Umbilical cord (tissue), 2 donors: ENCODE measurements at places on chromosomes 3 and 15. TPM values are rescaled to one million over a fixed set of nuclear protein-coding genes. Genes with fewer than 3 reads are reported as not detected.

- DNase-seq: no peak
Observed at GRCh38 chr3:9373465-9373864, 10.6 kb downstream of the THUMPD3 start.

DNA sequence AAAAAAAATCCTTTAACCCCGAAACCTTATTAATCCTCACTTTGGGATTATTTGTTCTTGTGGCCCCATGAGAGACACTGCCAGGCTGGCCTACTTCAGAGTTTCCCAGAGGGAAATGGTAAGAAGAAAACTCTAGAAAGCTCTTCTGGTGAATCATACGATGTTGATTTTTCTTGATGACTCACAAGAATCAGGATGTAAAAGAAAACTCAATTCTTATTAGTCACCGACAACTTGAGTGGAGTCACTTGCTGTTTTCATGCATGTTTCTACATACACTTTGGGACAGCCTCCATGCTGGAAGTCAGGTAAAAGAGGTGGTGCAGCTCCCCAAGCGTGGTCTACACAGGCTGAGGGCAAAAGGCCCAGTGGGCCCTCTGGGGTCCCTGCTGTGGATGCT lies 42.8 kb downstream of the MYO5C start:
- peak; percentile 42 for DNase-seq

DNA sequence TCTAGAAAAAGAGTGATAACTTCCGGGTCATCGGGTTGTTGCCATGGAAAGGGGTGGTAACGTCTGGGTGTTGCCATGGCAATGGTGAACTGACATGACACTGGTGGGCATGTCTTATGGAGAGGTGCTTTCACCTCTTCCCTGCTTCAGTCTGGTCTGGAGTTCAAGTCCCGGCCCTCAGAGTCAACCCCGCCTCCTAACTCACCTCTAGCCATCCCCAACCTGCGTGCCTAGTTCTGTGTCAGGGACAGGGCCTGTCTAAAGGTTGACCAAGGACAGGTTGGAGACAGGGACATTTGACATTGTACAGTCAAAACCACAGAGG lies 96.0 kb downstream of the LSM3 start:
- no peak for DNase-seq

- no peak for DNase-seq
Observed at GRCh38 chr3:182342252-182342651, 451.1 kb upstream of the ATP11B start.

- DNase-seq: no peak
Observed at GRCh38 chr3:170815936-170816335, 54.1 kb downstream of the RPL22L1 start.

DNA sequence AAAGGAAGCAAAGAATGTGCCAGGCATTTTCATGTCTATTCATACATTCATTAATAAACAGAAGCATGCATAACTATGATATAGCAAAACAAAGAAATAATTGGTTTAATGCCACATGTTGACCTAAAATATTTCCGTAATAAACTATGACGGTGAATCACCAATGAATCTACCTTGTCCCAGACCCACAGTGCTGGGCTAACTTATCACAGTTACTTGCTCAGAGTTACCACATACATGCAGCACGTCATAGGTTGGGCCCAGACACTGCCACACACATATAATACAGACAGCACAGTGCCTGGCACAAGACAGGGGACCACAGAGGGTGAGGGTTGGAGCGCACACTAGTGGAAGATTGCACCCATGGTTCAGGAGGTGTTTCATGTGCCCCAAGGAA lies 86.9 kb downstream of the ATP1B3 start:
- no peak for DNase-seq

DNA sequence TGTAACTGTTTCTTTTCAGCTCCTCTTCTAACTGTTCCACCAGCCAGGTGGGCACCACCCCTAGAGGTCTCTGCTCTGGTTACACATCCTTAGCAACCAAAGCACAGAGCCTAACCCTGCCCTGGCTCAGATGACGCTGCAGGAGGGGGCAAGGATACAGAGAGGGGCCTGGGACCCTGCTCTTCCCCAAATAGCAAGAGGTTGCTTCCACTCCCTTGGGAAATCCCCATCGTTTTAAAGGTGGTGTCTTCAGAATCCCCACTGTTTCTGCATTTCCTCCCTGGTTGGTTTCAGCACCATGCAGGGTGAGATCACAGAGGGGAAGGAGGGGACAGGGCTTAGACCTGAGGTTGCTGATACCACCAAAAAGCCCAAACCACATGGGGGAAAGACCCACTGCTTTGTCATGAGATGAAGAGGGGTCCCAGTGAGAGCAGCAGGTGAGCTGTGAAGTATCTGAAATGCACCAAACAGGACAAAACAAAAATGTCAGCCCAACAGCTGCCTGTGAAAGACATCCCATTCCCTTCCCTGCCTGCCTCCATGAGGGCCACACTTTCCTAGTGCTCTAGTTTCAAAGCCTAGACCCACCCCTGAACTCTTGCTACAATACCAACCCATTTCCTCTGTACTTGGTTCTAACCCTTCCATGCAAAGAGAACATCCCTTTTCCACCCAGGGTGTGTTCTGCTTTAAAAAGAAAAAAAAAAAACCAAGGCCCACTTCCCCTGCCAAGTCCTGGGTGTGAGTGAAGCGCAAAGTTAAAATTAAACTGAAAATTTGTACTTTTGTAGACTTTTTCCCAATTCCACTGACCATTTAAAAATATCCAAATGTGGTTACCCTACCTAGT lies 29.0 kb downstream of the ANP32A start:
- DNase-seq: no peak

DNA sequence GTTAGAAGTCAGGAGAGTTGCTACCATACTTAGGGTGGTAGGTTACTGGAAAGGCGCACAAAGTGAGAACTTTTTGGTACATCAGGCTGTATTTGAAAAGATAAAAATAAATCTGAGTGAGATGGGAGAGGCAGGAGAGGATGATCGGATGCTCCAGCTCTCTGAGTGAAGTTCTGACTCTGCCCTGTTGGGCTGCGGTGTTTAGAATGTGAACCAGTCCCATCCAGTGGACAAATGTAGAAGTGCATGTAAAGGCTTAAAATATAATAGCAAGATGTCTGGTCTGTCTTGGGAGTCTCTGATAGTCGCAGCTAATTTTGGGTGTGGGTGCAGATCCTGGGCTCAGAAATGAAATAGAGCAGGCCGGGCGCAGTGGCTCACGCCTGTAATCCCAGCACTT lies 30.4 kb downstream of the ACKR2 start:
- DNase-seq: peak; percentile 79

FAIM gene
- 4.8 TPM for total RNA-seq

TRIM71 gene
- 4.8 TPM for total RNA-seq

GRCh38 chr15:95459273-95459672 lies 871.2 kb upstream of the NR2F2 start:
- DNase-seq: peak; percentile 37

DNA sequence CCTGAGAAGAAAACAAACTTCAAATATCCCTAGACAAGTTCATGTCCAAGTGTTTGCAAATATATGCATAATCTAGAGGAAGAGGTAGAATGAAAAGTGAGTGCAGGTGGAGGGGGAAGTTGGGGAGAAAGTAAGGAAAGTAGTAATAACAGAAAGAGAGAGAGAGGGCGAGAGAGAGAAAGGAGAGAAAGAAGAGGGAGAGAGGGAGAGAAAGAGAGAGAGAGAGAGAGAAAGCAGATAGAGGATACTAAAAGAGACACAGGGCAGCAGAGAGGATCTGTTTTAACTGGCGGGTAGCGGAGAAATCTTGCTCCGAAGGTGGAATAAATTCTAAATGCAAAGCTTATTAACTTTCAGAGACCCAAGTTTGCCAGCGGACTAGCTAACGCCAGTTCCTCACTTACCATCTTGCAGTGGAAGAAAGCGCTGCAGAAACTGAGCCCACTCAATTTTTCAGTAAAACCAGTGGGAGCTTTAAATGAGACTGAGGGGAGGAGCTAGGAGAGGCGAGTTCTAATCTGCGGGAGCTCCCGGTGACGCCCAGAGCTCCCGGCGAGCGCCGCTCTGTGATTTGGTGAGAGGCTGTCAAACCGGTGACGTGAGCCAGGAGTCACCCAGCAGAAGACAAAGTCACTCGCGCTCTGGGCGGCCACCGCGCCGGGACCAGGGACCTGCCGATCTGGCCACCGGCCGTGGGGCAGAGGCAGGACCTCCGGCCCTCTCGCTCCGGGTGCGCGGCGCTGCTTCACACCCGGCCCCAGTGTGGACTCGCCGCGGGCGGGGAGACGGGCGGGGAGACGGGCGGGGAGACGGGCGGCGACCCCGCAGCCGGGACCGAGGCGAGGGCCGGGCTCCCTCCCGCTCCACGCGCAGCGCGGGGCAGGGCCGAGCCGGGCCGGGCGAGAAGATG lies at the start of gene GMNC:
Gene GMNC, minus strand, starts transcription at position 486 of the 910 bp plus-strand sequence. Its CDS starts 79 bp downstream, at position 407.
- peak; percentile 32 for DNase-seq

ASB14 gene
- total RNA-seq: 0.24 TPM

DNA sequence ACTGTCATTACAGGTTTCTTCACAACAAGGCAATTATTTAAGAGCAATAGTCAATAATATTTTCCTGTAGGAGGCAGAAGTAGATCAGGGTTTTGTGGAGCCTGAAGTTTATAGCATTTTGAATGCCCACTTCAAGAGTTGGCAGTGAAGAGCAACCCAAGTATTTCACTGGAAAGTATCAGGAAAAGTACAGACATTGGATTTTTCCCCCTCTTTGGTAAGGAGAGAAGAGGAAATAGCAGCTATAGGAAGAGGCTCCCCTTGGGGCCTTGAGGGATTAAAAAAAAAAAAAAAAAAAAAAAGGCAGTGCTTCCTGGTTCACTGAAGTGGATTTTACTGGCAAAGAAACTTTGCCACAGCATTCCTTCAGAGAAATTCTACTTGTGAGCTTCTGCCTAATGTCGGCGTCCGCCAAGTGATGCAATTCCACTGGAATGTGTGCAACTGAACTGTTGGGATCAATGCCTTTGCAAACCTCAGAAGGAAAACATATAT lies 5.7 kb upstream of the CNTN6 start:
- peak; percentile 88 for DNase-seq

- DNase-seq: peak; percentile 55
Observed at GRCh38 chr15:26771578-26772153, 1.2 kb downstream of the GABRB3 start.

CLDN1 gene
- 14.0 TPM for total RNA-seq

DNA sequence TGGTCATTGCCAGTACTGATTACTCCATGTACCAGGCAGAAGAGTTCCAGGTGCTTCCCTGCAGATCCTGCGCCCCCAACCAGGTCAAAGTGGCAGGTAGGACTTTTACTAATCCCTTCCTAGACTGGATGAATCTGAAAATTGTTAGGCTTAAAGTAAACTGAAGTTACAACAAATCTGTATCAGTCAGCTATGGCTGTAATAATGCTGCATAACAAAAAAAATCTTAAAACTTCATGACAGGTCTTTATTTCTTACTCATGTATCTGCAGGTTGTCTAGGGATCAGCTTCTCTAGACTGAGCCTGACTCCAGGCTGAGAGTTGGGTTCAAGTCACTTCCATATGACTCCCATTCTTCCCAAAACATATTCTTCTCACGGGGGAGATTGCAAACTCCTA lies 93.7 kb downstream of the MESD start:
- DNase-seq: no peak

DNA sequence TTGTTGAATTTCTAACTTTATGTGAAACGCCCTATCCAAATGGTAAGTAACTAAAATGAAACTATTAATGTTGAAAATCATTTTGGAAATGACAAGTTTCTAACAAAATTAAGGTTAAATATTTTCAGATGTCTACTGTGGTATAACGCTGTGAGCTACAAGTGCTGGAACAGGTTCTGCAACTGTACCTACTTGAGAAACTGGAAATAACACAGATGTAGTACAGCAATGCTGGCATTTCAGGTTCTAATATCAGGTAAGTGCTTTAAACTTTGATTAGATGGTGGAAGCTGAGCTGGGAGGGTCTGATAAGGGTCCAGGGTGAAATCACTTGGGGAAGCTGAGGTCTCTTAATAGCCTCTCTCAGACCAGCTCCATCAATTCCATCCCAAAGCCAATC lies 315.1 kb downstream of the STXBP5L start:
- DNase-seq: peak; percentile 7

IL20RB gene
- 2.9 TPM for total RNA-seq

MAP1A gene
- 10.4 TPM for total RNA-seq

DNA sequence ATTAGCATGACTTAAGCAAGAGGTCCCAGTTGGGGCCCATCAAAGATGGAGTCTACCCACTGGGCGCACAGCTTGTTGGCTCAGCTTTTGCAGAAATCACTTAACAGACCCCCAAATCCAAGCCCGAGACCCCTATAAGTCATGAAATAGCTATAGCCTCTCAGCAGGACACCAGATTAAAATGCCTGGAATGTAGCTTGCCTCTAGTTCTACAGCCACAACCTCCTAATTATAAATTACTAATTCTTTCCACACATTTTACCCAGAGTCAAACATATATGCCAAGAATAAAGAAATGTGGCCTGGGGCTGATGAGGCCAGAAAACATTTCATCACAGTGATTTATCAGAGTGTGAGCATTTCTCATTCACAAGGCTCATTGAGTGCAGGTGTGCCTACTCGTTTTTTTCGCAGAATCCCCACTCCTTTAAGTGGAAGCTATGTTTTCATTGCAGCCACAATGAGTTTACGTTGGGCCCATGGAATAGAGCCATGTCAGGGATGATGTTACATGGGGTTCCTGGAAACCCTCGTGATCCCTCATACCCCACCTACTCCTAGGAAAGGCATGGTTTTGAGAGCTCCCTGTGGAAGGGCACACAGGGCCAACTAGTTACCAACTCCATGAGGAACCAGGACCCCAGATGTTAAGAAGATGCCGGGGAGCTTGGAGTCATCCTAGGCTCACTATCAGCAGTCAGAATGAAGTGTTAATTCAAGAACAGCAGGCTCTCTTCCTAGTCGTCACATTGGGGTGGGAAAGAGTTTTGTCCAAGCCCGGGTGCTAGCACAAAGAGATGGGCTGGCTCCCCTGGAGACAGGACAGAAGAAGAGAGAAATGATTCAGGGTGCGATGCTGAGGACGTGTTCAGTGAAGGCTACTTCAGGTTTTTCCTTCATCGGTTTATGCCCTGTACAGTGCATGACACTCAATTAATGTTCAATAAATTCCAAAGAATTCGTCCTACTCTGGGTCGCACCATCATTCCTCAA lies 90.2 kb upstream of the ABHD17C start:
- DNase-seq: no peak

DNA sequence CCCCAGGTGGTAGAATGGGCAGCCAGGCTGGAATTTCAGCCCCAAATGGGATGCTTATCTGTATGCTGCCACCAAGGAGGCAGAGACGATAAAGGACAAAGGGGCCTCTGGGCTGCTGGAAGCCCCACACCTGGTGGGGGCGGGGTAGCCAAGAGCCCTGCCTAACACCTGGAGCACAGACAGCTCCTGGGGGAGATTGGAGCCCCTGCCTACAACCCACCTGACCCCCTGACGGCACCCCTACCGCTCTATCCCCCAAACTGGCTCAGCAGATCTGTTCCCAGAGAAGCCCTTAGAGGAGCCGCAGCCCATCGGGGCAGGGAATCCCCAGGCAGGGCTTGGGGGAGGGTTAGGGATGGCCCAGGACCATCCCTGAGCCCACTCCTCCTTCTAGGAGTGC lies 15.8 kb upstream of the SEMA3F start:
- no peak for DNase-seq
